ENCODE measurements at places on chromosomes 1 and 21.
A peak's percentile ranks its signal among the peaks of the same experiment; 100 is the strongest.

DNA sequence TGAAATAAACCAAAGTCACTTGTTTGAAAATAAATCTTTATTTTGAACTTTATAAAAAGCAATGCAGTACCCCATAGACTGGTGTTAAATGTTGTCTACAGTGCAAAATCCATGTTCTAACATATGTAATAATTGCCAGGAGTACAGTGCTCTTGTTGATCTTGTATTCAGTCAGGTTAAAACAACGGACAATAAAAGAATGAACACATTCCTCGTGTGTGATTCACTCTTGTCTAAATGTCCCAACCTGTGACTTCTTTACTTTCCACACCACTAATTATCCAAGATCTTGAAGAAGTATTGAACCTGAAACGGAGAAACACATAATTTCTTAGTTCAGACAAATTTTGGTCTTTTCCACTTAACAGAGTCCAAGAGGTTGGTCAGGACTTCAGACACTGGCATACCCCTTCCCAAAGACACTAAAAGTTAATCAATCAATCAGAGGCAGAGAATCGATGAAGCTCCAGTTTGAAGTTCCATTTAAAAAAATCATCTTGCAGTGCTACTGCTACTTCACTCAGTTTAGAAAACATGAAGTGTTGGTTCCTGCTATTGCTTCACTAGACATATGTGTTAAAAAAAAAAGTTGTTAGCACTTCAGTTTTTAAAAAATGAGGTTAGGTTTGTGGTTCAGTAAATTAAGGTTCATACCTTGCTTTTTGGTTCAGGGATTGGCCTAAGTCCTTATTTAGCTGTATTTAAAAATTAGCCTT, 26.2 kb downstream of the ATP1B1 start:
- no peak for DNase-seq

GRCh38 chr1:40064797-40065499, 24.4 kb downstream of the CAP1 start:
- DNase-seq: no peak

- no peak for DNase-seq
Measured at GRCh38 chr1:207911856-207912760, 1.2 kb upstream of the CD34 start.

DNA sequence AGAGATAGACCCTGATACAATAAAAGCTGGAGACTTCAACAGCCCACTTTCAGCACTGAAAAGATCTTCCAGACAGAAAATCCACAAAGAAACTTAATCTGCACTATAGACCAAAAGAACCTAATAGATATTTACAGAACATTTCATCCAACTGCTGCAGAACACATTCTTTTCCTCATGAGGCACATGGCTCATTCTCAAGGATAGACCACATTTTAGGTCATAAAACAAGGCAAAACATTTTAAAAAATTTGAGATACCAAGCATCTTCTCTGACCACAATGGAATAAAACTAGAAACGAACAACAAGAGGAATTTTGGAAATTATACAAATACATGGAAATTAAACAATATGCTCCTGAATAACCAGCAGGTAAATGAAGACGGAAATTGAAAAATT, 15.0 kb upstream of the IL20 start:
- DNase-seq: no peak

DNA sequence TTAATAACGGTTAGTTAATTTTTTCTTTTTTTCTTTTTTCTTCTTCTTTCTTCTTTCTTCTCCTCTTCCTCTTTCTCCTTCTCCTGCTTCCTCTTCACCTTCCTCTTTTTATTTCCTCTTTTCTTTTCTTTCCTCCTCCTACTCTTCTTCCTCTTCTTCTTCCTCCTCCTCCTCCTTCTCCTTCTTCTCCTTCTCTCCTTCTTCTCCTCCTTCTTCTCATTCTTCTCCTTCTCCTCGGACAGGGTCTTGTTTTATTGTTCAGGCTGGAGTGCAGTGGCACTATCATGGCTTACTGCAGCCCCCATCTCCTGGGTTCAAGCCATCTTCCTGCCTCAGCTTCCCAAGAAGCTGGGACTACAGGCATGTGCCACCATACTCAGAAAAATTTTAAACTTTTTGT, 13.4 kb upstream of the ACBD3 start:
- DNase-seq: no peak

DNA sequence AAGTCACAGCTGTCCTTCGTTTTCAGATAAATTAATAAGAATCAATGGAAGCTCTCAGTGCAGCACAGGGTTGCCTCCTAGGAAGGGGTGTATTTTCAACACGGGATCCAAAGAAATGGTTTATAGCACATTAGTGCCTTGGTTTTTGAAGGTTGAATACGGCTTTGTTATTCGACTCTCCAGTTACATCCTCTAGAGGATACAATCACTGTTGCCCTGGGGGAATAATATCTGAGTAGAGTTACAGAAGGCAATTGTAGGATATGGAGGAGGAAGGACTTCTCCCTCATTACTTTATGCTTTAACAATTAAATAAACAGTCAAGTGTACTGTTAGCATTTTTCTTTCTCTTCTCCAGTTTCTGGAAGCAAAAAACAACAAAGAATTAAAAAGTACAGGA, 14.3 kb upstream of the ZNF326 start:
- DNase-seq: no peak

DNA sequence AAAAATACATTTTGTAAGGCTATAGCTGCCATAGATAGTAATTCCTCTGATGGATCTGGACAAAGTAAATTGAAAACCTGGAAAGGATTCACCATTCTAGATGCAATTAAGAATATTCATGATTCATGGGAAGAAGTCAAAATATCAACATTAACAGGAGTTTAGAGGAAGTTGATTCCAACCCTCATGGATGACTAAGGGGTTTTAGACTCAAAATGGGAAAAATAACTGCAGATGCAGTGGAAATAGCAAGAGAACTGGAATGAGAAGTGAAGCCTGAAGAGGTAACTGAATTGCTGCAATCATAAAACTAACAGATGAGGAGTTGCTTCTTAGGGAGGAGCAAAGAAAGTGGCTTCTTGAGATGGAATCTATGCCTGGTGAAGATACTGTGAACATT, 230.8 kb downstream of the KCTD3 start:
- DNase-seq: no peak

- DNase-seq: no peak
Measured at GRCh38 chr1:76191561-76191960, 117.0 kb downstream of the ST6GALNAC3 start.

DNA sequence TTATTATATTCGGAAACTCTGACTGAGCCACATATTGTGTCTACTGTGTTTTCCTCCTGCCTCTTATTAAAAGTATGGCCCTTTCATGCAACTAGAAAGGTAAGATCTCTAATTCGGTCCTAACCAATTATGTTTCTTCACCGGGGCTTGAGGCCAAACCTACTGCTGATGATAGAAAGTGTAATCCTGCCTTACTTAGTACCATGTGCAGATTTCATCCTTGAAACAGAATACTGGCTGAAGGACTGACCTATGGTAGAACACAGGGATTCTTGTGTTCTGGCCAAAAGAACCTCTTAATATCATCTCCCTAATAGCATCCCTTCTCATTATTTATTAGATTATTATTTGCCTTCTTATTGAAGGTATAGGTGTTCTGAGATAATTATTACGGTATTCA, 72.6 kb downstream of the TOR3A start:
- no peak for DNase-seq

GRCh38 chr1:202805886-202806844, 2.1 kb downstream of the KDM5B start:
- no peak for DNase-seq

GRCh38 chr1:101697072-101697471, 299.7 kb downstream of the OLFM3 start:
- DNase-seq: no peak

DNA sequence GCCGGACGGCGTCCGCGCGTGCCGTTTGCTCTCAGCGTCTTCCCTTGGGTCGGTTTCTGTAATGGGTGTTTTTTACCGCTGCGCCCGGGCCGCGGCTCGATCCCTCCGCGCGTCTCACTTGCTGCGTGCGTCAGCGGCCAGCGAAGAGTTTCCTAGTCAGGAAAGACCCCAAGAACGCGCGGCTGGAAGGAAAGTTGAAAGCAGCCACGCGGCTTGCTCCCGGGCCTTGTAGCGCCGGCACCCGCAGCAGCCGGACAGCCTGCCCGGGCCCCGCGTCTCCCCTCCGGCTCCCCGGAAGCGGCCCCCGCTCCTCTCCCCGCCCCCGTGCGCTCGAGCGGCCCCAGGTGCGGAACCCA, 159.8 kb downstream of the RUNX1 start:
- DNase-seq: peak; percentile 51

GRCh38 chr1:228923973-228924686, 188.9 kb downstream of the RHOU start:
- DNase-seq: no peak

- no peak for DNase-seq
Measured at GRCh38 chr1:192260076-192260475, 56.7 kb upstream of the RGS21 start.

DNA sequence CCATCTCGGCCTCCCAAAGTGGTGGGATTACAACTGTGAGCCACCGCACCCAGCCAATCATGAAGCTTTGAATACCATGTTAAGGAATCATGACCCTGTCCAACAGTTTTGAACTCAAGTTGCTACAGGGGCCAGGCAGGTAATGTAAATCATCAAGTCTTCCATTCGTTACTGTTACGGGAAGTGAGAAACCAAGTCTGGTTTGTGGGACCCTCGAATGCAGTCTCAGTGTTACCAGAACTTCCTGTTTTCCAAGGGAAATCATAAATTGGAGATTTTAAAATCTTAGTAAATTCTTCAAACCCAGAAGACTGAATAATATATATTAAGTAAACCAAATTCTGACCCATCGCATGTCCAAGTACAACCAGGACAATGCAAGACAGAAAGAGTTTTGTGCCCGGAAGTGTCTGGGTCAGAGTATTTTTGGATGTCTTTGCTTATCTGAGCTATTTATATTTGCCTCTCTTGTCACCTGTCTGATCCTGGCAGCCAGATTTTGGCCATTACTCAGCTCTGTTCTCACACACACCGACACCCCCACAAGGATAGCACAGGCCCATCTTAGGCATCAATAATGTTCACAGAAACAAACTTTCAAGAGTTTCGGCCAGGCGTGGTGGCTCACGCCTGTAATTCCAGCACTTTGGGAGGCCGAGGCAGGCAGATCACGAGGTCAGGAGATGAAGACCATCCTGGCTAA, 8.8 kb downstream of the ATP5IF1 start:
- DNase-seq: no peak

DNA sequence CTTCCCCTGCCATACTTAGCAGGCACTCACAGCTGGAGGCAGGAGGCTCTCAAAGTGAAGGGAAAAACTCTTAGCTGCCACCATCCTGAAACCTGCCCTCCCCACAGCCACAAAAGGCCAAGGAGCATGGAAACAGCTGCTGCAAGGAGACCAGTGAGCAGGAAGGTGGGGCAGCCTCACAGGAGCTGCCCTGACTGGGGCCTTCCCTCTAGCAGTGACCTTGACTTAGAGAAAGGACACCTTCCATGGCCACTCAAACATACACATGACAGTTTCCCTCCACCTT, 126.3 kb downstream of the HIVEP3 start:
- no peak for DNase-seq

GRCh38 chr1:235045034-235045690, 83.5 kb downstream of the TOMM20 start:
- no peak for DNase-seq

DNA sequence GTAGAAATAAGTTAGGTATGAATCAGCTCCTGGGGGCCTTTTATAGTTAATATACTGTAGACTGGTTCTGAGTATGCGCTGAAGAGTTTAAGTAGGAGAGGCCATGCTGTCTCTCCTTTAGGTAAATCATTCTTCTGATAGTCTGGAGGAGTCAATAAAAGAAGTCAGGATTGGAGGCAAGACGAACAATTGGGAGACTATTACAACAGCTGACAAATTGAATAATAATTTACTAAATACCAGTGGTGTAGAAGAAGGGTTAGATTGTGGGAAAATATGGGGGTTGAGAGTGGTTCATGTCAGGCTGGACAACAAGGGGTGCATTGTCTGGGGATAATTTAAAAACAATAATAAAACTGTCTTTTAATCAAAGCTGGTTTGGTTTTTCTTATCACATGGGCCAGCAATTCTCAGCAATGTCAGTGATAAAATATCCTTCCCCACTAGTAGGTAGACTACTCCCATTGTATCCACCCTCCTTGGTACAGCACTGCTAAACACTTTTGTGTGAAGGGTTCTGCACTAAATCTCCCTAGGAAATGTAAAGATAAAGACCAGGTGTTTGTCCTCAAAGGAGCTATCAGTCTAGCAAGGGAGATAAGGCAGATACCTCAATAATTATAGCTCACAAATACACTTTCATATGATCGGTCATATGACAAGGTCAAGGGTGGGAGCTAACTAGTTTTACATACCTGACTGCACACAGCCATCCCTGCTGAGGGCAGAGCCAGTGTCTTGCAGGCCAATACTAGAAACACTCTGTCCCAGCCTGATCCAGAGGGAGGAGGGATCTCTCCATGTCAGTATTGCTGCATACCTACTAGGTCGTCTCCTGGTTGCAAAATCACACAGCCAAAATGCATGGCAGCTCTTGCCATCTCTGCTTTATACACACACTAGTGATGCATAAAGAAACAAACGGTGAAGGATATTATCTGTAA, 299.7 kb downstream of the VAV3 start:
- no peak for DNase-seq

GRCh38 chr1:109046671-109047070, 4.8 kb upstream of the WDR47 start:
- DNase-seq: no peak

- no peak for DNase-seq
Measured at GRCh38 chr1:246608616-246609376, 42.5 kb downstream of the CNST start.

- no peak for DNase-seq
Measured at GRCh38 chr1:38507563-38507962, 352.0 kb downstream of the RRAGC start.

DNA sequence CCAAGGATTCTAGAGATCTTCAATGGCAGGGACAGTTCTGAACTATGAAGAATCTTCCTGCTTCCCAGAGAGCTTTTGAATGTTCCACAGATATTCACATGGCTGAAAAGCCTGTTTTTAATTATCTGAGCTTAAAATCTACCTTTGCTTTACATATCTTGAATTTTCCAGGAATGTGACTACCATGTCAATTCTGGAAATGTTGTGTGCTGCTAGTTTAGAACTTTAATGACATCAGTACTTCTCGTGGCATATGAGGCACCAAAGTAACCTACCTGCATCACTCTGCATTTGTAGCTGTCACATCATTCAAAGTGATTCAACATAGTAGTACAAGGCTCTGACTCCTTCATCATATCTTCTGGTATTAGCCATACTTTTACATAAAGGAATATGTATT, 122.7 kb upstream of the NFIA start:
- no peak for DNase-seq

DNA sequence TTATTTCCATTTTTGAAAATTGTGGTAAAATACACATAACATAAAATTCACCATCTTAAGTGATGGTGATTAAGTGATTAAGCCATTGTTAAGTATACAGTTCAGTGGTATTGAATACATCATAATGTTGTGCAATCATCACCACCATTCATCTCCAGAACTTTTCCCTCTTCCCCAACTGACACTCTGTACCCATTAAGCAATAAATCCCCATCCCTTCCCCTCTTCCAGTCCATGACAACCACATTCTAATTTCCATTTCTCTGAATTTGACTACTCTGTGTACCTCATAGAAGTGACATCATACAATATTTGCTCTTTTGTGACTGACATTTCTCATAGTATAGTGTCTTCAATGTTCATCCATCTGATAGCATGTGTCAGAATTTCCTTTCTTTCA, 124.8 kb downstream of the DISC1 start:
- no peak for DNase-seq
